ENCODE measurements at places on chromosomes 4 and X.

DNA sequence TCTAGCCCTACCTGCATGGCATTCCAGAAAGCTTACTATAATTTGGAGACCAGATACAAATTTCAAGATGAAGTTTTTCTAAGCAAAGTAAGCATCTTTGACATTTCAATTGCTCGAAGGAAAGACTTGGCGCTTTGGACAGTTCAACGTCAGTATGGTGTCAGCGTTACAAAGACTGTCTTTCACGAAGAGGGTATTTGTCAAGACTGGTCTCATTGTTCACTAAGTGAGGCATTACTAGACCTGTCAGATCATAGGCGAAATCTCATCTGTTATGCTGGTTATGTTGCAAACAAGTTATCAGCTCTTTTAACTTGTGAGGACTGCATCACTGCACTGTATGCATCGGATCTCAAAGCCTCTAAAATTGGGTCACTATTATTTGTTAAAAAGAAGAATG is 17.6 kb downstream of the THAP9 start:
- H3K27ac ChIP-seq = no peak overlapping the region
- H3K4me3 ChIP-seq = no peak overlapping the region
- H3K4me1 ChIP-seq = no peaks in the 10 kb centered on the region
- H3K27me3 ChIP-seq = no peaks in the 10 kb centered on the region

DNA sequence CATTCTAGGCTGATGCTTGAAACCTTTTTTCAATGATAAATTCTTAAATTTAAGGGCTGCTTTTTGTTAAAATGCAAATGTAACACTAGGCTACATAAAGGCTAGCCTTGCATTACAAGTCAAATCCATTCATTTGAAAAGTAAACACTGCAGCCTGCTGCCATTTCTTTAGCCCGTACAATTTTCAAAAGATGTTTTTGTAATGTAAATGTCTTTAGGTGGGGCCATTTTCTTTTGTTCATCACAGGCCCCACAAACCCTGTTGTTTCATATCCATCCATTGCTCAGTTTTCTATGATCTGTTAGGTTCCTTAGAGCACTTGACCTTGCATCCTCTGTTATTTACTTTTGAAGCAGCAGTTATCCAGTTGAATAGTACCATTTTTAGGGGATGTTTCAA is 296.2 kb upstream of the AMOT start:
- no peak for DNase-seq
- H3K4me3 ChIP-seq = no peak overlapping the region
- H3K4me1 ChIP-seq = no peaks in the 10 kb centered on the region
- H3K27me3 ChIP-seq = no peaks in the 10 kb centered on the region

DNA sequence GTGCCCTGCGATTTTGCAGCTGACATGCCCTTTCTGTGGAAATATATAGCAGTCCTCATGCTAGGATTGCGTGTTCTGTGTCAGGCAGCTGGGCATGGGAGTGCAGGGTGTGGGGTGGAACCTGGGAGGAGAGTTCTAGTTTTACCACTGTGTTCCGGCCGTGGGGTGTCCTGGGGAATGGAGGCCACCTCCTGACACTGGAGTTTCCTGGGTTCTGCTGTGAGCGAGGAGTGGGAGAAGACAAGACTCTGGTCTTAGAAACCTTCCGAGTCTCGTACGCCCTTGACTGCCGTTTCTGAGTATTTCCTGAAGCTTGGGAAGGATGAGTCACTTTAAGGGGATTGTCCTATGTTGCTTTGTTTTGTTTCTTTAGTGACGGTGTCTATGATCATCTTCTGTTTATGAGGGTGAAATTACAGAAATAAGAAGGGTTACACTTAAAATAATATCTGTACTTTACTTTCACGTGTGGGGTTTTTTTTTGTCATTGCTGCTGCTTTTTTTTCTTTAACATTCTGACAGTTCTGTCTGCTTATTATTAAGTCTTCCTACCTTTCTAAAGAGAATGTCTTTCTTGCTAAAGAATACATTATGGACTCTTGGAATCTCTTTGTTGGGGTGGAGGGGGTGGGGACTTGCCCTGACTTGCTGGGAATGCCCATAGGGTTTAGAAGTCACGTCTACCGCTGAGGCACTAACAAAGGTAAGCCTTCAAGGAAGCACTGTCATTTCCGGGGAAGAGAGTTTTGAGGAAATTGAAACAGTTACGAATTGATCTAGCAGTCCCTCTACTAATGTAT is 19.1 kb downstream of the CD99 start:
- no peak for DNase-seq
- peaks cover 8% of the 10 kb centered on the region for H3K36me3 ChIP-seq
- peaks cover 19% of the 10 kb centered on the region for H3K4me1 ChIP-seq

- peak; percentile 23 for DNase-seq
- H3K36me3 ChIP-seq = no peaks in the 10 kb centered on the region
- no peak overlapping the region for H3K27ac ChIP-seq
- no peaks in the 10 kb centered on the region for H3K4me1 ChIP-seq
- H3K27me3 ChIP-seq = no peaks in the 10 kb centered on the region
- H3K4me3 ChIP-seq = no peak overlapping the region
Observed at GRCh38 chr4:182091128-182091527, 152.1 kb upstream of the TENM3 start.

DNA sequence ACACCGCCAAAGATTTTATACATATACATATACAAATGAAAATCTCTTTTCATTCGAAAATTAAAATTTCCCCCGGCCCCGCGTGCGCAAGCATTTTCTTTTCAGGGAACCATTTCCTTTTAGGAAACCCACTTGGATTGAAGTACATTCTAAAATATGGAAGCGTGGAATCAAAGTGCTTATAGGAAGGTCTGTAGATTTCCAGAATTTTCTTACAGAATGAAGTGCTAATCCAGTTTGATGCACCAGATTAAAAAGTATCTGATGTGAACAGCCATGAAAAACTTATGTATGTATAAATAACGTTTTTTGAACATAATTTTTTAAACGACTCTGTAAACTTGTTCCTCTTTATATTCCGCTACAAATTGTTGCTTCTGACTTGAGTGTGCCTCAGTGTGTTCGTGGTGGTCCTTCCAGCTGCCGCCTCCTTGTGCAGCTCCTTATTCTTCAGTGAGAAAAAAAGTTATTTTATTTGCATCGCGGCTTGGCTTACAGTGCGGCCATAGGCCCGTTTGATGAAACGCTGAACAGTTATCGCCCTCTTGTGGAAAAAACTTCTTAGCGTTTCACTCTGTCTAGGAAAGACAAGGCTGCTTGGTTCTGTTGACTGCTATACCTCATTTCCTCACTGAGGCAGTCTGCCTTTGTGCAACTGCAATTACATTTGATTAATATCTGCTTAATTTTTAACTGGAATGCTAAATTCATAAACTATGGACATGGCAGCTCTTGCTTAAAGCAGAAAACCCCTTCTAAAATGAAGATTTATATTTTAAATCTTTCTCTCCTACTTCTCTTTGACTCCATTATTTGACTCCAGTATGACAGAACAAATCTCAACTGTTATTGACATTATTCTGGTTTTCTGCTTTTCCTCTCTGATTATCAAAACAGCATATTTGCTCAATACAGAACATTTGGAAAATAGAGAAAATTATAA is 4.7 kb upstream of the NKX6-1 start:
- no peaks in the 10 kb centered on the region for H3K4me1 ChIP-seq
- H3K27ac ChIP-seq = no peak overlapping the region
- no peaks in the 10 kb centered on the region for H3K36me3 ChIP-seq

- no peaks in the 10 kb centered on the region for H3K27me3 ChIP-seq
- H3K36me3 ChIP-seq = no peaks in the 10 kb centered on the region
- H3K4me3 ChIP-seq = no peak overlapping the region
Observed at GRCh38 chr4:155609455-155610059, 57.1 kb upstream of the GUCY1A1 start.

DNA sequence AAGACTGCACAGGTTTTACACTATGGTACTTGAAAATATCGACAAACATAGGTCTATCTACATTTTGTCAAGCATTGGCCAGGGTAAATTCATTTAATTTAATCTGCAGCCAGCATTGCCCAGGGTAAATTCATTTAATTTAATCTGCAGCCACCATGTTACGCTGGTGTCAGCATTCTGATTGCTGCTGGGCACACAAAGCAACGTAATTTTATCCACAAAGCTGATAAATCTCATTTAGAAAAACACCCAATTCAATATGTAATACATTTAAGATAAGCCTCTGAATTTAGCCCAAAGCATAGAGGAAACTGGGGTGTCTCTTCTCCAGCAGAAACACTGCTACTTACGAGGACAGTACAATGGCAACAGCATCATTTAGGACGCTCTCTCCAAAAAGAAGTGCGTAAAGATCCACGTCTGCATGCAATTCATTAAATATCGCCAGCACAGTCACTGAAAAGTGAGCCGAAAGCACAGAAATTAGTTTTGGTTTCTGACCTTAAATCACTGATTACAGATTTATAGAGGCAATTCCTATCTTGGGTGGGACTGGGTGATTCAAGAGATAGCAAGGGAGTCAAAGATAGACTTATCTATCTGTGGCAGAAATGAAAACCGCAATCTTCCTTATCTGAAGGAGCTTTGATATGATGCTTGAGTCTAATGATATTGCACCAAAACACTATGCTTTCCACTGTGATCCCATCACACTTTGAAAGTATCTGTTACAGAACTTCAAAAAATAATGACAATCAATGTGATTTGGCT is 88.8 kb downstream of the CHST7 start:
- H3K4me1 ChIP-seq = no peaks in the 10 kb centered on the region
- H3K4me3 ChIP-seq = no peak overlapping the region
- H3K36me3 ChIP-seq = no peaks in the 10 kb centered on the region
- no peak for DNase-seq
- H3K27me3 ChIP-seq = no peaks in the 10 kb centered on the region

DNA sequence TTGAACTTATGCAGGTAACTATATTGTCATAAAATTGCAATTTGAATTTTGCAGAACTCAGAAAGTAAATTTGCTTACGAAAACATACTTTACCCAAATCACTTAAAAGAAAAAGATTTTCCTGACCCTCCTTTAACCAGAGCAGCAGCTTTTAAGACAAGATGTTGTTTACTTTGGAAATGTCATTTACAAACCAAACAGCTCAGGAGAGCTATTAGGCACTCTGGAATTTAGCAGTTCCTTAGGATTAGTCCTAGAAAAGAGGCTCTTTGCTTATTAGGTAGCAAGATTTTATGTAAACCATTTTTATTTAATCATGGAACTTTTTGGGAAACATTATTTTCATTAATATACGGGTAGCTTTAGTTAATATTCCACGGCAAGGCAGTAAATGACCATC is 765.7 kb upstream of the POU3F4 start:
- H3K4me1 ChIP-seq = no peaks in the 10 kb centered on the region
- no peak overlapping the region for H3K4me3 ChIP-seq
- no peak for DNase-seq
- no peaks in the 10 kb centered on the region for H3K36me3 ChIP-seq
- no peak overlapping the region for H3K27ac ChIP-seq

- H3K4me1 ChIP-seq = no peaks in the 10 kb centered on the region
- no peak overlapping the region for H3K4me3 ChIP-seq
- H3K27me3 ChIP-seq = no peaks in the 10 kb centered on the region
Observed at GRCh38 chr4:38728631-38729141, 54.1 kb downstream of the TLR10 start.

- H3K4me3 ChIP-seq = no peak overlapping the region
- H3K36me3 ChIP-seq = no peaks in the 10 kb centered on the region
- H3K27ac ChIP-seq = no peak overlapping the region
- no peaks in the 10 kb centered on the region for H3K27me3 ChIP-seq
Observed at GRCh38 chr4:139854668-139855403, 189.2 kb downstream of the MGST2 start.

- H3K27ac ChIP-seq = no peak overlapping the region
- no peak for DNase-seq
Observed at GRCh38 chr4:99979872-99980271, 29.8 kb upstream of the H2AZ1 start.

DNA sequence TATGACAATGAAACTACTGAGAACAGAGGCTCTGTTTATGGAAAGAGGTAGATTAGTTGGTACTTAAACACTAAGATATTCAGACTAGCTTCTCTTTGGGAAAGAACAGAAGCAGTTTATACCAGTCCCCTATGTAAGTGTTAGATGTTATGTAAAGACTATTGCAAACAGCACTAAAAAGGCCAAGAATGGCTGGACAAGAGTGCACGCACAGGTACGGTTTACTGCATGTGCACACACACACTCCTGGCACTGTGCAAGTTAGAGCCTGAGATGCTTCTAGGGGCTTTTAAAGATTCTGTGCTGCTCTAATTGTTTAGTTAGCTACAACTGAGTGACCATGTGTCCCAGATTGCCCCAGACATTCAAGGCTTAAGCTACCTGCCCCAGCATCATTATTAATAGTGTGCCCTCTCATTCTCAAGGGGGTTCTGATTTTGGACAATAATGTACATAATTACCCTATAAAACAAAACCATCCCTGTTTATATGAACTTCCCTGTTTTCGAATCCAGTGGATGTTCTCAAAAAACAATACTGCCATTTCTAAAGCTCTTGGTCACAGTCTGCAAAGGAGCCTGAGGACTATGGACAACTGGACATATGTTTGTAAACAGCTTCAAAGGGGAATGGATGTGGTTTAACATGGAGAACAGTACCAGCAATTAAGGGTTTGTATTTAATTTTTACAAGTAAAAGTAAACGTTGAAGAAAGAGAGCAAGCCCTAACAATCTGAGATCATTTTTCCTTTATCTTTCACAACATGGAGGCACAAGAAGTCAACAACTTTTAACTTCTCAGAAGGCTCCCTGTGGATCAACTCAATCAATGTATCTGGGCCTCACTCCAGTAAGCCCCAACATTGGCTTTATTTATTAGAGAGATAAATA is 2.0 kb downstream of the SETD7 start:
- H3K27me3 ChIP-seq = no peaks in the 10 kb centered on the region
- DNase-seq = no peak
- H3K27ac ChIP-seq = peak overlapping the region; percentile 98
- no peaks in the 10 kb centered on the region for H3K4me1 ChIP-seq
- H3K4me3 ChIP-seq = peak overlapping the region; percentile 96
- H3K36me3 ChIP-seq = no peaks in the 10 kb centered on the region

DNA sequence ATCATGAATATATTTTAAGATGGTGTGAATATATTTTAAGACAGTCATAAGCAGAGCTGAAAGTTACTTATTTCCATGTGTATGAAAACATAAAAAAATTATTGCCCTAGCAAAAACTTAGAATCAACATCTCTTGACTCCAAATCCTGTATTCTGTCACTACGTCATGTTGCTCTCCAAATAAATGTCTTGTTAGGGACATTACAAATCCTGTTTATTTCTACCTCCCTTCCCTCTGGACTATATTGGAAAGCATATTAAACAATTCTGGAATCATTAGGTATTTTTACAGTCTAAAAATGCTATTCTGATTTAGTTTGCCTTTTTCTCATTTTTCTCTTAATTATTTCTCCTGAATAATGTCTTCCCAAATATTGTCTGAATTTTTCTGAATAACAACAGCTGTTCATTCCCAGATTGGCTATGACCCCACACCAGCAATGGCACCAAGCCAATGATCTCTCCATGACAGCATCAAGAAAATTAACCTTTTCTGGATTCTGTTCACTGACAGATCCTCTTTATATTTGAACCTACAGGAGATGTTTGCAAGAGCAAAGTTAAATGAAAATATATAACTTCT is 523.1 kb downstream of the IQCM start:
- no peaks in the 10 kb centered on the region for H3K27me3 ChIP-seq
- H3K4me1 ChIP-seq = no peaks in the 10 kb centered on the region
- no peak overlapping the region for H3K4me3 ChIP-seq
- no peak for DNase-seq

Measured in prostate gland (tissue), 2 donors.